Right renal pelvis (tissue), 4 donors: ENCODE measurements at places on chromosomes 12 and 14.

DNA sequence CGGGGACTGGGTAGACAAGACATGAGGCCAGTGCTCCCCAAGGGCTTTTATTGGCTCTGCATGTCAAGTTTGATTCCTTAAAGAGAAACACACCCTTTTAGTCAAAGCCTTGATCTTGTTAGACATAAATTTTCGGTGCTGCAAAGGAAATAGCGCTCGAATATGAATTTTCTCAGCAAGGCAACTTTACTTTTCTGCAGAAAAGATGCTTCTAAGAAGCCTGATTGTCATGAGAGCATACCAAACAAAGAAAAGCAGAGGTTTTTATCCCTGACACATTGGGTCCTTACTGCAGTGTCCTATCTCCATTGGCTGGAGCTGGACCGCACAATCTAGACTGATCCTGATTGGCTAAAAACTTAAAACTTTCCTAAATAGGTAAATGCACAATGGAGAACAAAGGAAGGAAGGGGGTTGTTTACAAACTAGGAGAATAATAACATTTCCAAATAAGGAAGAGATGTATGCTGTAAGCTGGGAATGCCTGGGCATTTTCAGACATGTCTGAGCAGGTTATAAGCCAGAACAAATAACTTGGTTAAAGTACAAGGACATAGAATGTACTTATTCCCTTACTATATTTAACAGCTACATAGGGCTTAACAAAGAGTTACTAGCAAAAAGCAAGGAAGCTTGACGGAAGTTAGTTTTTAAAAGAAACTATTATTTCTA, 17.2 kb downstream of the TXNRD1 start:
- no peak for DNase-seq

DNA sequence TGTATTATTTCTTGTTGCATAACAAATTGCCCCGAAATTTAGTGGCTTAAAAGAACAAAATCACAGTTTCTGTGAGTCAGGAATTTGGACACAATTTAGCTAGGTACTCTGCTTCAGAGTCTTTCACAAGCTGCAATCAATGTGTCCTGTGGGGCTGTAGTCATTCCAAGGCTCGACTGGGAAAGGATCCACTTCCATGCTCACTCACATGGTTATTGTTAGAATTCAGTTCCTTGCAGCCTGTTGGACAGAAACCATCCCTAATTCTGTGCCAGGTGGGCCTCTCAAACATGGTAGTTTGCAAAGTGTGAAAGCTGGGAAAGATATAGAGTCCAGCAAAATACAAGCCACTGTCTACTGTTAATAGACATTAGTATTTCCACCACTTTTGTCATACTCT, 59.7 kb upstream of the ARID2 start:
- no peak for DNase-seq

GRCh38 chr12:93757792-93758694, 80.9 kb downstream of the CRADD start:
- DNase-seq, result no peak

DNA sequence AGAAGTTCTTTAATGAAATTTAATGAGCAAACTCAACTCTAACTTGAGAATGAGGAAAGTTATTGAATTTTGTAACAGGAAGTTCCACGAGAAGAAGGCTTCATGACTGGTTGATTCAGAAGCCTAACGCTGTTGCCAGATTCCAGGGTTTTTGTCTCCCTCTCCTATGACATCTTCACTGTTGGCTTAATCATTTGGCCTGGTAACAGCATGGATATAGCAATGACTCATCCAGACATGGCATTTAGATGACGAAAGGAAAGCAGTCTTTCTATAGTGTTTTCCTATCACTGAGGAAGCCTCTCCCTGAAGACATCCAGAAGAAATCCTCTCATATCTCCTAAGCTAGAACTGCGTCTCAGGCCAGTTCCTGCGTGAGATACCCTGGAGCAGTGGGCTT, 9.4 kb upstream of the KCNA1 start:
- no peak for DNase-seq

- no peak for DNase-seq
These were observed 38.8 kb downstream of the UBR7 start for GRCh38 chr14:93245764-93246420.

DNA sequence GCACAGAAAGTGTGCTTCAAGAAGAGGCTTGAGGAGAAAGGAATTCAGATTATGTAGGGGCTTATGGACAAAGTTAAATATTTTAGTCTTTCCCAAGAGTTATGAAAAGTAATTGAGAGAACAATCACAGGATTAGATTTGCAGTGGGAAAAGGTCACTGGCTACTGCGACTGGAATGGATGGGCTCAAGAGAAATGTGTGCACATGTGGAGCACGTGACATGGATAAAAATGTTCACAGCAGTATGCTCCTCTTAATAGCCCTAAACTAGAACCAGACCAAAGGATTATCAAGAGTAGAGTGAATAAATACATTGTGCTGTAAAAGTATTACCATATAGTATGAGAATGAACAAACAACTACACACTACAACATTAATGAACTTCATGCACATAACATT, 78.1 kb downstream of the ABCD2 start:
- no peak for DNase-seq

DNA sequence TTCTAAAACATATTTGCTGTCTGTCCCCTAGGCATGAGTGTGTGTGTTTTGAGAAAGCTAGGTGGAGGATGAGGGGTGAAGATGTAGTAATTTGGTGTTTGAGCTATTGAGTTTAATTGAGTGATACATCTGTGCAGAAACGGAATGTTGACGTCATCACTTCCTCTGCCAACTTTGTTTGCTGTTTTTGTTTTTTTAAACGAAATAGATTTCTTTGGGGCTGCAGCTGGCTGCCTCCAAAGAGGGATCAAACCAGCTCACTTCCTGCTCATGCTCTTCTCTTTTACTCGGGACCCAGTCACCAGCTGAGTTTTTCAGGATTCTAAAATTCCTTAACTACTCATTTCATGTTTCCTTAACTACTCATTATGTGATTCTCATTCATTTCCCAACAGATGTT, 19.5 kb upstream of the CRACR2A start:
- DNase-seq, result no peak
